ENCODE measurements at places on chromosomes 7 and 10.

DNA sequence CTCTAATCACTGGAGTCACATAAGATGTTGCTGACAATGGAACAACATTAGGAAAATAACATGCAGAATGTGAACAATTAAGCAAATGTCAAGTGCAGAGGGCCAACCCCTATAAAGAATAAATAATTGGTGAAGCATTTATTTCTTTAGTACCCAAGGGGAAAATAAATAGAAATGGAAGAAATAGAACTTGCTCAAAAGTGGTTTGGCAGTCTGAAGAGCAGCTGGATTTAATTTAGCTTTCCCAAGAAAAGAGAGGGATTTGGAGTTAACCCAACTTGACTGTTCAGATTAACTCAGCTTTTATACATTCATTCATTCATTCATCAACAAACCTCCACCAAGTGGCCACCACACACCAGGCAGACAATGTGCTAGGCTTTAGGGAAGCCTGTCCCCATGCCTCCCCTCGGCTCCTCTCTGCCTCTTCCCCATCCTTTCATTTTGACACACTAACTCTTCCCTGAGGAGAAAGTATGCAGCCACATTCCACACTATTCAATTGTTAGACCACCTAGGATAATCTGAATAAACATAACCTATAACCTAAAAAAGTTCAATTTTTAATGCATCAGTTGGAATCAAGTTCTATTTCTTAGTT, 295.5 kb downstream of the AHR start:
- no peak for DNase-seq

DNA sequence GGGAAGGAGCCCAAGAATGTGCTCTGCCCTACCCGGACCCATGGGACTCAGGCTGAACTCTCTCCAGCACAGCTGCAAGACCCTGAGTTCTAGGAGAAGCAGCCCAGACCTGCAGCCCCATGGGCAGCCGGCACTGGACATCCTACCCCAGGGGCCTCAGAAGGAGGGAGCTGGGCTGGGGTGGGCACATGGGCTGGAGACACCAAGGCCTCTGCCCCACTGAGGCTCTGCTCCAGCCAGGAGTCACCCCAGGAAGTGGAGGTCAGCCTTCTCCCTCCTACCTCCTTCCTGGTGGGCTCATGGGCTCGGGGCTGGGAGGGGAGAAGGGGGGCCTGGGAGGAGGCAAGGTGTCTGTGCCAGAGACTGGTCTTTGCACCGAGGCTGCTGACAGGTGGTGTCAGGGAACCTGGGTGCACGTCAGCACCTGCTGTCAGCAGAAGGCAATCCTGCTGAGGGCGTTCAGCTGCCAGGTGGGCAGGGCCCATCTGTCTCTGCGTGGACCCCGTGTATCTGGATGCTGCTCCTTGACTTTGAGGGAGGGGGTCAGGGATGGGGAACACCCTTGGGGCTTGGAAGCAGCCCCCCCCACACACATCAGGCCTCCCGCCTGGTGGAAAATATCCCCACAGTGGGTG, 95.2 kb downstream of the PDGFA start:
- no peak for DNase-seq

DNA sequence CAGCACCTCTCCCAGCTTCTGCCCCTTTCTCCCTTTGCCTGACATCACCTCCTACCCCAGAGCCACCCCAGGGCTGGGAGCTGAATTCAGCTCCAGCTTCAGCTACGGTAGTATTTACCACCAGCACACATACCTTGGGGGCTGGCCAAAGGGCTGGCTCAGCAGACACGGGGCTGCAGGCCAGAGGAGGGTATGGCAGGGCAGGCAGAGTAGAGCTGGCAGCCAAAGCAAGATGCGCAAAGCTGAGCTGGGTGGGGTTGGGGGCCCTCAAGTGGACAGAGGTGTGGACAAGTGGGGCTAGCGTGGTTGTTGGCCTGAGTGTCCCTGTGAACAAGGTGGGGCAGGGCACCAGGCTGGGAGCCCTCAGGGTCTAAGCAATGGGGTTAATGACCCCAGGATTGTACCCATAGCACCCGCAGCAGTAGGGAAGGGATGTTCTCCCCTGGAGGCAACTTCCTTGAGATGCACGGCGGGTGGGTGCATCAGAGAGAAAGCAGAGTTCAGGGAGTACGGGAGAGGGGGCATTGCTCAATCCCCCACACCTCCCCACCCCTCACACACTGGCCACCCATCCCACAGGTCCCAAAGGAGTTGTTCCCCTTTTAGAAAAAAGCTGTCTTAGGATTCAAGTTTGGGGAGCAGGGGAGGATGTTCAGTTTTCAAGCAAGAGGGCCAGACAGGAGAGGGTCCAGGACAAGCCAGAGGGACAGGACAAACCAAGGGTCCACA, 8.0 kb downstream of the VSIR start:
- no peak for DNase-seq

DNA sequence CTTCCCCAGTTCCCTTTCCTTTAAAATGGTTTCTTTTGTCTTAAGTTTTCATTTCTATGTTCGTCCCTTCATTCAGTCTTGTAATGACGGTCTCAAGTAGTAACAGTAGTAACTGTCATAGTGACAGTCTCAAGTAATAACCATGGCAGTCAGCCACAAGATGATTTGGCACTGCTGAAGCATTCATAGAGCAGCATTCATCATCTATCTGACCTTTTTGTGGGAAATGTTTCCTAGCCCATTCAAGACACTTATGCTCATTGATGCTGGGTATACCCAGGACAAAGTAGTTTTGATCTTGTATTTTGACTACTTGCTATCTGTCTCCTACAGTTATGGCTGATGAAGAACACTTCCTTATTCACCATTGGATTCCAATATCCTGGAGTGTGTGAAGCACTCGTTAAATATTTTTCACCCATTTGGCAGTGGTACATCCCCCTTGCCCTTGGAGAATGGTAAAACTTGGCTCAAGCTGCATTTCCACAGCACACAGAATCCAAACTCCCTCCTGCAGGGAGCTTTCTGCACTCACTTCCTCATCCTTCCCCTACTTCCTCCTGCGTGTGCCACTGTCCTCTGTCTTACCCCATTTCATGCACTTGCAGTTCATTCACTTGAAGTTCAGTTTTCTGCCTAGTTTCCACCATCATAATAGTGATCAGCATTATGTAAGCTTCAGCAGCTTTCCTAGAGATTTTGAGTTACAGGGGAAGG, 19.0 kb downstream of the GIMAP4 start:
- no peak for DNase-seq

DNA sequence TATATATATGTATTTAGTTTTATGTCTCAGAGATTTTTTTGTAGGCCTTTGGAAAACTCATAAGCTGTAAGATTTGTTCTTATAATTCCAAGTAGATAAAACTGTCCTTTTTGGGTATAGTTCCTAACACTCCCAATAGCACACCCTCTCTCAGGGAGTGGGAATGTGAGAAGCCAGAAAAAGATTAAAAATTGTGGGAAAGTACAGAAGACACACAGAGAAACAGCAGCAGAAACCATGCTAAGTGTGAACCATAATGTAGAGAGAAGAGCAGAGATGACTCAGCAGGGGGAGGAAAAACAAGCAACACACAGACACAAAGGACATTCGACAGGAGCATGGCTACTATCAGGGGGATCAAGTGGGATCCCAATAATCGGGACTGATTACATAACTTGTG, 401.6 kb downstream of the MAGI2 start:
- no peak for DNase-seq

DNA sequence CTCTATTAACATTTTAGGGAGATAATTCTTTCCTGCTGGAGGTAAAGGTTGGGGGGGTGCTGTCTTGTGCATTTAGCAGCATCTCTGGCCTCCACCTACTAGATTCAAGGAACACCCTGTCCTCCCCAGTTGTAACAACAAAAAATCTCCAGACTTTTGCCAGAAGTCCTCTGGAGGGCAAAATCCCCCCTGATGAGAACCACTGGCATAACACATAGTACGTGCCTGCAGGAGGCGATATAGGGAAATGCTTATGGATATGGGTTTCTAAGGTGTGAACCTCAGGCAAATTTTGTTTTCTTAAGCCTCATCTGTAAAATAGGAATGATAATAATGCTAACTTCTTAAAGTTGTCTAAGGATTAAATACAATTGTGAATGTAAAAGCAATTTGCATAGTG, 2.9 kb upstream of the OSBPL3 start:
- no peak for DNase-seq

- no peak for DNase-seq
These were observed 198.9 kb downstream of the REEP3 start for GRCh38 chr10:63720072-63720537.

GRCh38 chr7:28957751-28958234, 337 bp downstream of the TRIL start:
- DNase-seq, result no peak

- no peak for DNase-seq
These were observed 39.0 kb downstream of the TMEM120A start for GRCh38 chr7:75955331-75955955.

DNA sequence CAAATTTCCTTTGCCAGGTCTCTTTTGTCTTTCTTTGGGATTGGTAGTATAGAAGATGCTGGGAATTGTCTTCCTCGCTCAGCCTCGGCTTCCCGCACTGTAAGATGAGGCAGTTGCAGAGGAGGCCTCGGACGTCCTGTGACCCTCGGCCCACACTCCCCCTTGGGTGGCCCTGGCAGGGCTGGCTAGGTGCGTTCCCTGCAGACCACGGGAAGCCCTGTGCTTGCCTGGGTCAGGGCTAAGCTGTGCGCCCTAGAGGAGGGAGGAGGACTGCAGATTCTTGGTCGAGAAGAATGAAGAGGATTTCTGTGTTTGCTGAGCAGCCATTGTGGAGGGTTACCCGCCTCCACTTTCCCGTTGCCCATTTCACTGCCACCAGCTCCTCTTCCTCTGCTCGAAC, 42.8 kb downstream of the WIPI2 start:
- DNase-seq, result no peak

- no peak for DNase-seq
These were observed 517.0 kb upstream of the TEX47 start for GRCh38 chr7:89312551-89312950.

- no peak for DNase-seq
These were observed 8.9 kb upstream of the NANOS1 start for GRCh38 chr10:119020627-119020946.

- DNase-seq, result peak; percentile 25
These were observed 47.4 kb downstream of the DENND11 start for GRCh38 chr7:141654551-141654950.

GRCh38 chr7:21942955-21943354, 2.7 kb downstream of the CDCA7L start:
- no peak for DNase-seq

- DNase-seq, result no peak
These were observed 278.7 kb downstream of the SDK1 start for GRCh38 chr7:3579638-3580219.

DNA sequence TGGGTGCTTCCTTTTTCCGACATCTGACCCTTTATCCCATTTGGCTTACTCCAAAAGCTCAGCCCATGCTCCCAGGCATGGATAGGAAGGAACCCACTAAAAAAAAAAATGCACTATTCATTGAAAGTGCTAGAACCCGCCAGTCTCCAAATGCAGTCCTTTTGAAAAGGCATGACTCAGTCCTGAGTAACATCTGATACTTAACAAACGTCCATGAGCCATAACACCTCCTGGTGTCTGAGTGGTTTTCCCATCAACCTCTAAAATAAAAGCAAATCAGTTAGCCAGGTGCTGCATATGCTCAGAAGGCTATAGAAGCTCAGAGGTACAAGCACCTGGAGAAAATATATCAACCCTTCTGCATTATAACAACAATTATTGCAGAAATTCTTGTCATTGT, 45.0 kb upstream of the CACUL1 start:
- DNase-seq, result no peak

All from stimulated activated CD8-positive, alpha-beta memory T cell treated with anti-CD3 and anti-CD28 coated beads, Interleukin-15, amount 100 ng/mL, for 4 hours (primary cell).